HepG2 (cell line): ENCODE measurements at places on chromosomes 3 and 15. TPM values are rescaled to one million over a fixed set of nuclear protein-coding genes. Genes with fewer than 3 reads are reported as not detected.

DNA sequence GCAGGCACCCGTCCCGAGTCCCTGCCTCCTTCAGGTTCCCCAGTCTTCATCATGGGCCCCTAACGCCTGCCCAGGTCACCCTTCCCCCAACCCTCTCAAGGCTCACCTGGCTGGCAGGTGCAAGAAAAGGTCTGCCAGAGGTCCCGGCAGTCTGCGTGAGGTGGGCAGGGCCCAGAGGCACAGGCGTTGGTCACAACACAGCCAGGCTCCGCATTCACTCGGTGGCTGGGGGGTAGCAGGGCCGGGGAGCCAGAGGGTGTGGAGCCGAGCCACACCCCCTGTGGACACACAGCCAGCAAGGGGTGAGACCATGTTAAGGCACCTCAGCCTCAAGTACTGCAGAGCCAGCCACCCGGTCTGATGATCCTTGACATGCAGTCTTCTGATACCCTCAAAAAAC lies 10.9 kb downstream of the CELSR3 start:
- peaks cover 3% of the 10 kb centered on the region for H3K36me3 ChIP-seq
- no peak for DNase-seq
- no peak overlapping the region for H3K4me3 ChIP-seq
- peaks cover 10% of the 10 kb centered on the region for H3K4me1 ChIP-seq
- no peaks in the 10 kb centered on the region for H3K27me3 ChIP-seq
- H3K27ac ChIP-seq, result no peak overlapping the region

GRCh38 chr3:138199851-138200250 lies 12.8 kb downstream of the ARMC8 start:
- no peak for DNase-seq
- H3K4me3 ChIP-seq, result no peak overlapping the region
- H3K4me1 ChIP-seq, result 0 out of 2 replicates have a peak, but pooled peaks cover 8% of the 10 kb centered on the region
- H3K27me3 ChIP-seq, result no peaks in the 10 kb centered on the region
- H3K27ac ChIP-seq, result no peak overlapping the region

- DNase-seq, result no peak
- H3K27ac ChIP-seq, result no peak overlapping the region
- H3K27me3 ChIP-seq, result no peaks in the 10 kb centered on the region; the same call in 1 of the 2 replicates
- H3K4me3 ChIP-seq, result no peak overlapping the region
Observed at GRCh38 chr3:60215946-60216345, 1035.3 kb downstream of the FHIT start.

DNA sequence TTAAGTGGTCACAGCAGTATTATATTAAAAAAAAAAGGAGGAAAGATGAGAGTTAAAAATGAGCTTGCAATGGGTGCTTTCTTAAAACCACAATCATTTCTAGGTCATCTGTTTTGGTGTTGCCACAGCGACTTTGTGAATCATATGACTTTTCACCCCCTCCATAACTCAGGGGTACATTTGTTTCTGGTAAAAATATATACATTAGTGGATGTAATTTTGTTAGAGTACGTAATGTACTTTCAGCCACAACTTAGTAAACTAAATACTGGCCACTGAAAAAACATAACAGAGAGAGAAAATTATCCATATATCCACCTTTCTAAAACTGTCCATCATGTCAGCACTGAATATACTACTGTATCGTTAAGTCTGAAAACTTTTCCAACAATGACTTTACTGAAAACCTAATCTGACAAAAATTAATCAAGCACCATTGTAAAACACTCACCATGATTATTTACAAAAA lies 3.4 kb downstream of the ANKRD28 start:
- H3K36me3 ChIP-seq, result 0 out of 3 replicates have a peak, but pooled peaks cover 2% of the 10 kb centered on the region
- H3K27ac ChIP-seq, result no peak overlapping the region
- DNase-seq, result no peak
- H3K4me3 ChIP-seq, result no peak overlapping the region
- peaks cover 42% of the 10 kb centered on the region for H3K4me1 ChIP-seq

GABRG3 gene
- not detected in 2 replicates for total RNA-seq

DNA sequence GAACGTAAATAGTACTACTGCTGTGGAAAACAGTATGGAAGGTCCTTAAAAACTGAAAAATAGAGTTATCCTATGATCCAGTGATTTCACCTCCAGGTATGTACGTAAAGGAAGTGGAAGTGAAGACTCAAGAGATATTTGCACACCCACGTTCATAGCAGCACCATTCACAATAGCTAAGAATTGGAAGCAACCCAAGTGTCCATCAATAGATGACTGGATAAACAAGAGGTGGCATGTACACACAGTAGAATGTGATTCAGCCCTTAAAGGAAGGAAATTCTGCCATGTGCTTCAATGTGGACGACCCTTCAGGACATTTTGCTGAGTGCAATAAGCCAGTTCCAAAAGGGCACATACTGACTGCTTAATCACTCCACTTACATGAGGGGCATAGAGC lies 188.3 kb downstream of the APBA2 start:
- DNase-seq, result no peak
- no peaks in the 10 kb centered on the region for H3K27me3 ChIP-seq
- H3K4me3 ChIP-seq, result no peak overlapping the region
- H3K27ac ChIP-seq, result no peak overlapping the region
- no peaks in the 10 kb centered on the region for H3K4me1 ChIP-seq

DNA sequence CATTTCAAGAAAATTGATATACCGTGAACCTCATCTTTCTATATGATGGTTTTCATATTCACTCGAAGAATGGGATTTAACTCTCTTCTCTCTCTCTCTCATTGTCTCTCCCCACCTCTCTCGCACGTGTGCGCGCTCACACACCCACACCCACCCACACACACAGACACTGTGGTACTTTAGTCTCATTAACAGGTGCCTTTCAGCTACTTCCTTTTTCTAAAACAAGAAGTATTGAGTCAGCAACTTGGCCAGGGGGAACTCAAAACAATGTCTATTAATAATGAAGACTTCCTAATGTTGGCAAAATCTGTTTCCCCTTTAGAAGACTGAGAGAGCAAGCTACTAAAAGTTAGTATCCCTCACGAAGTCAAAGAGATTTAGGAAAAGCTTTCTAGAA lies 150.7 kb downstream of the TMCO5A start:
- no peaks in the 10 kb centered on the region for H3K27me3 ChIP-seq
- H3K4me1 ChIP-seq, result no peaks in the 10 kb centered on the region
- H3K27ac ChIP-seq, result no peak overlapping the region
- DNase-seq, result no peak
- H3K4me3 ChIP-seq, result no peak overlapping the region

PLCH1 gene
- 3.0 and 4.4 TPM in 2 replicates for total RNA-seq

PLSCR4 gene
- total RNA-seq, result 1.5 and 1.8 TPM in 2 replicates

DNA sequence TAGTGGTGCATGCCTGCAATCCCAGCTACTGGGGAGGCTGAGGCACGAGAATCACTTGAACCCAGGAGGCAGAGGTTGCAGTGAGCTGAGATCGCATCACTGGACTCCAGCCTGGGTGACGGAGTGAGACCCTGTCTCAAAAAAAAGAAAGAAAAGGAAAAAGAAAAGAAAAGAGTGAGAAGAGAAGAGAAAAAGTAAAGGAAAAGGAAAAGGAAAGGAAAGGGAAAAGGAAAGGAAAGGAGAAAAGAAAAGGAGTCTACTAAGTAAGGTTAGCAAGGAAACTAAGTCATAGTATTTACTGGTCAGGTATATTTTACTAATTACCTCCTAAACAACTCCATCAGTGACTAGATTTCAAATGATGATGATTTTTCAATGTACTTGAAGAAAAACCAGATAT lies 198.3 kb downstream of the VPS13C start:
- no peaks in the 10 kb centered on the region for H3K36me3 ChIP-seq
- no peak for DNase-seq
- no peaks in the 10 kb centered on the region for H3K27me3 ChIP-seq
- H3K4me3 ChIP-seq, result no peak overlapping the region
- H3K4me1 ChIP-seq, result no peaks in the 10 kb centered on the region

GRCh38 chr15:63332367-63333124 lies 49.1 kb downstream of the CA12 start:
- H3K4me1 ChIP-seq, result no peaks in the 10 kb centered on the region
- no peak for DNase-seq
- H3K4me3 ChIP-seq, result no peak overlapping the region
